ENCODE measurements at places on chromosomes 5 and 9.

DNA sequence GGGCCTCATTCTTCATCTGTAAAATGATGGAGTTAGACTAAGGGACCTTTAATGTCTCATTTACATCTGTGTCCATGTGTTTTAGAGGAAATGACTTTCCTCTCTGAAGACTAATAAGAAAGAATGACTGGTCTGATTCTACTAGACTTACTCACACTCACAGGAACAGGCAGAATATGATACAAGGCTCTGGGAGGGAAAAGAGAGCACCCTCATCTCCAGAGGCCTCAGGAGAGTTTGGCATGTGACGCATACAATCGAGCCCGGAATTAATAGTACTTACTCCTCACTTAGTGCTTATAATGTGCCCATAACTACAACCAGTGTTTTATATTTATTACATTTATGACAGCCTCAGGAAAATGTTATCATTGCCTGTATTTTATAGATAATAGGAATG lies 608.7 kb downstream of the KCTD16 start:
- no peak for DNase-seq

- no peak for DNase-seq
Observed at GRCh38 chr5:124919076-124919475, 172.6 kb upstream of the ZNF608 start.

DNA sequence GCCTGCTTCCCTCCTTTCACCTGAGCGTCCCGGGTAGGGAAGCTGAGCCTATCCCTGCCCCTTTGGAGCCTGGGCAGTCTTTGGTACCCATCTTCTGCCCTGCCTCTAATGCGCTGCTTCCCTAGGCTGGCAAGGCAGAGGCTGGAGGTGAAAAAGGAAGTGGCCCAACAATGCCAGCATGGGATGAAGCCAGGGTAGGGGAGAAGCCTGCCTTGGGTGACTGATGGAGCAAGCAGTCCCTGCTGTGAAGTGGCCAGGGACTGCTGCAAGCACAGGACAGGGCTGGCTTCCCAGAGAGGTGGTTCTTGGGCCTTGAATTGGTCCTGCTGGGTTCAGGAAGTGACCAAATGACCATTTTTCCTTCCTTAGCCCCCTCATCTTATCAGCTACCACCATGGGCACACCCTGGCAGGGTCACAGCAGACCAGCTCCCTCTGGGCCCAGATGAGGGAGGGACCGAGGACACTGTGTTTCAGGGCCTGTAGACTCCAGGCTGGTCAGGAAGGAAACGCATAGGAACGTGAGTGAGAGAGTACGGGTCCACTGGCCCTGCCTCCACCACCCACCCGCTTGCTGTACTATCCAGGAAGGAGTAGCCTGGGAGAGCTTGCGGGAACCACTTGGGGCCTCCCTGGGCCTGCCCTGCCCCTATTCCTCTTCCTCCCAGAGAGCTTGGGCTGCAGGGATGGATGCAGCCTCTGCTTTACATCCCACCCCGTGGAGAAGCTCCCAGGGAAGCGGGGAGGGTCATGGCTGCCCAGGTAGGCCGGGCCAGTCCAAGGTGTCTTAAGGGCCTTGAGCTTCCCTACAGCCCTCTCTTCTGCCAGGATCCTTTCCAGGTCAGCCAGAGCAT lies 102.6 kb downstream of the DAB2IP start:
- DNase-seq: no peak

- no peak for DNase-seq
Observed at GRCh38 chr9:97660340-97660739, 26.7 kb downstream of the NCBP1 start.

DNA sequence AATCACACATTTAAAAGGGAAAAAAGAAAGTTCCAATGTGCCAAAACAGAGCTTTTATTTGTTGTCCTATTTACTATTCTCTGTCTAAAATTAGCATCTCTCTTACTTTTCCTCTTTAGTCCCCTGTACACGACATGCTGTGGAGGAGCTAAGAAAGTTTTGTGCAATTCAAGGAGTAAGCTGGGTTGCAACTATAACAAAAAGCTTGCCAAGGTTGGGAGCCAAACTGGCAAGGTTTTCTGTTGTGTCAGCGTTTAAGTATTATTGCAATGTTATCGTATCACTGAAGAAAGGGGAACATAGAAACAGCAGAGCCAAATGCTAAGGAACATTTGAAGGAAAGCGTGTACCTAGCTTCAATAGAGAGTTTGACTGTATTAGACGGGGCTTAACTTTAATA lies 680.8 kb downstream of the CETN3 start:
- no peak for DNase-seq
